ENCODE measurements at places on chromosomes 6 and 20. TPM values are rescaled to one million over a fixed set of nuclear protein-coding genes. Genes with fewer than 3 reads are reported as not detected.

GRCh38 chr6:27785294-27785693, 126.9 kb downstream of the OR2B2 start:
- DNase-seq, result no peak

The ATRN gene
- total RNA-seq, result 36.9 TPM

- peak; percentile 81 for DNase-seq
These were observed 77.9 kb upstream of the RALY start for GRCh38 chr20:33915726-33916331.

The WFDC12 gene
- total RNA-seq, result not detected

GRCh38 chr6:11994875-11995461, 17.1 kb upstream of the HIVEP1 start:
- no peak for DNase-seq

- no peak for DNase-seq
These were observed 44.7 kb downstream of the NR2E1 start for GRCh38 chr6:108210556-108210955.

DNA sequence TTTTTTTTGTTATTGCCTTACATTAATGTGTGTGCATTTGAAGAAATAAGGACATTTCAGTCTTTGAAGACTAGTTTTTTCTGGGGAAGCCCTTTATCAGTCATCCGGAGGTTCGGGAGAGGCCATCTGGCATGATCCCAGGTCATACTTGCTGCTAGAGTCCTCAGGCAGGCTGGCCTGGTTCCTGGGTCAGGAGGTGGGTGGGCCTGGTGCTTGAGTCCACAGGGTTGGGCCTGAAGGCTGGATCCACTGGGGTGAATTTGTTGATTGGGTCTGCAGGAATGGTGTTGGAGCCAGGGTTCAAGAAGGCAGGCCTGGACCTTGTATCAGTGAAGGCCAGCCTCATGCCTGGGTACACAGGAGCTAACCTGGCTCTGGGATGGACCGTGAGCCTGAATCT, 15.8 kb upstream of the WFDC9 start:
- no peak for DNase-seq

The XRN2 gene
- 33.4 TPM for total RNA-seq

The BPIFB2 gene
- total RNA-seq, result not detected

DNA sequence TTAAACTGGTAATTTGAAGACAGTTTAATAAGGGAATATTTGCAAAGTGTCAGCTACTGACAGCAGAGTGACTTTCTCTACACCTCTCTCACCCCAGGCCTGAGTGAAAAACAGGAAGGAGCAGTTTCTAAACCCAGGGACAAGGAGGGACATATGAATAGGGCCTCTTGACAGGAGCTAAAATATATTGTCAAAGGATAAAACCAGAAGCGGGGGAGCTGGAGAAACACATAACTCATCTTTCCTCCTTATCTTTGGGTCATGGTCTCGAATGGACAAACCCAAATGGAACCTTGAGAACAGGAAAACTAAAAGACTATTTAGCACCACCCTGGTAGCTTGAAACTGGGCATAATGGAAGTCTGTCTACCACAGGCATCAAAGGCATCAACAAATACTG, 197.5 kb upstream of the FOXA2 start:
- DNase-seq, result no peak

DNA sequence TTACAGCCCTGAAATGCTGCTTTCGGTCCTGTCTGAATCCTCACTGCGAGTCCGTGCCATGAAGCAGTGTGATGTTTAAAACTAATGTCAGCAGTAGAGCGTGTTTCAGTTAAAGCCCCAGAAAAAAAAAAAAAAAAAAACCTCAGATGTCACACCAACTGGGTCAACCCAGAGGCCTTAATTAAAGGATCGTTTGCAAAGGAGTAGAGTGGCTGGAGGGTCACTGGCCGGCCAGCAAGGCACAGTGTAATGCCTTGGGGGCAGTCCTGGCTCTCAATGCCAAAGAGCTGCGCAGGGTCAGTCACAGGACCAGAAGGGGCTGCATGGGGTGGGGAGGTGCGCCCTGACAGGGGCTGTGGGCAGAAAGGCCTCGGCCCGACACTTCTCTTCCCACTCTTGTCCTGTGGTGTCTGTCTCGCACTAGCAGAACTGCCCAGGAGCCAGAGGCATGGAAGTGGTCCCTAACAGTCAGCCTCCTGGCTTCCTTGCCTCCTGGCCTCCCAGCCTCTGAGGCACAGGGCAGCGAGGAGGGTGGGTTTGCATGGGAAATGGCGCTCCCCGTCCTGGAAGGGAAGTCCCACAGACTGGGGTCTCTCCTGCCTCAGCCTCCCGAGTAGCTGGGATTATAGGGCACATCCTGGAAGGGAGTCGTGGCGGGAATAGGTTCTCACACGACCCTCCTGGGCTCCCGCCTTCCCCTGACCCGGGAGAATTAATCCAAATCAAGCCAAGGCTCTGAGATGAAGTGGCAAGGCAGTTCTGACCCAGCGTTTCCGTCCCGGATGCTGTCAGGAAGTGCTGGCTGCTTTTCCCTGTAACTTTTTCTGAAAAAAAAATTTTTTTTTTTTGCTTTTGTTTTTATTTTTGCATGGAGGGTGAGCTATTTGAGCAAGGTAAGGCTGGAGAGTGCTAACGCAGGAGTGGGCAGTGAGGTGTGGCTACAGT, 53.7 kb upstream of the MPC1 start:
- peak; percentile 17 for DNase-seq

DNA sequence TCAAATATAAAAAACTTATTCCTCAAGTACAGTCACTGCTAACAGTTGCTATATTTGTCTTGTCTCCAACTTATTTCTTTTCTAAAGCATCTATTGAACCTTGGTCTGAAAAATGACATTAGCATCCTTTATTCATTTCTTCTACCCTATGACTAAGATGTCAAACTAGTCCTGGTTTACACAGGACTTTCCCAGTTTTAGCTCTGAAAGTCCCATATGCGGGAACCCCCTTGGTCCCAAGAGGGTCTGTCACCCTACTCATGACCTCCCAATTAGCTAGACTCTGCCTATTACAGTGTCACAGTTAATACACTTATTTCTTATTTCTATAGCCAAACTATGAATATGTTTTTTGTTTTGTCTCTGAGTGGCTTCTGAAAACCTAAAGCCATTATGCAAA, 37.1 kb downstream of the PLEKHG1 start:
- DNase-seq, result no peak

The VGLL2 gene
- total RNA-seq, result 38.1 TPM

- no peak for DNase-seq
These were observed 16.6 kb downstream of the TENT5A start for GRCh38 chr6:81735756-81736380.

DNA sequence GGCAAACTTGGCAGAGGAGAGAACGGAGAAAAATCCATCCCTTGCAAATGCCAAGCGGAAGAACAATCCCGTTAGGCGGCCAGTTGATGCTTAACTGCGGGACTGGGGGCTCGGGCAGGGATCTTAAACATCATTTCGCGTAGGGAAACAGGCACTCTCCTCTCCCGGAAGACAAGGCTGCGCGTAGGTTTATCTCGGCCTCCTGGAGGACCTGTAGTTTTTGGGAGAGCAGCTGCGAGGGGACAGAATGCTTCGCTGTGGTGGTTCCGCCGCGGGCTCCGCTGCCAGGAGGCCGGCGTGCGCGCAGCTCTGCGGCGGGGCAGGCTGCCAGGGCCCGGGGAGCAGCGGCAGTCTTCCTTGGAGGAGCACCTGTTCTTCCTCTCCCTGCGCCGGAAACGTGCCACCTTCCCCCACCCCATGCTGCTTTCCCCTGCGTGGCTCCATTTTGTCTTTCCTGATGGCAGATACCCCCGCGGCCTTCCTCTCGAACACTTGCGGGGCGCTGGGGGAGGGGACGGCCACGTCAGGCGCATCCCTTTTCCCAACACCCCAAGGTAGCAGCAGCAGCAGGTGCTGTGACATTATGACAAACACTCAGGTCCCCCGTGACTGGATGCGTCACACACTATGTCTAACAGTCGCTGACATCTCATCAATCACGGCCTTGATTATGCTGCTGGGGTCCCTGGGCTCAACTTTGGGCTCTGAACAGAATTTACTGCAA, 230.7 kb upstream of the BTBD3 start:
- DNase-seq, result no peak

- no peak for DNase-seq
These were observed 580.1 kb downstream of the TFAP2B start for GRCh38 chr6:51398793-51399192.

DNA sequence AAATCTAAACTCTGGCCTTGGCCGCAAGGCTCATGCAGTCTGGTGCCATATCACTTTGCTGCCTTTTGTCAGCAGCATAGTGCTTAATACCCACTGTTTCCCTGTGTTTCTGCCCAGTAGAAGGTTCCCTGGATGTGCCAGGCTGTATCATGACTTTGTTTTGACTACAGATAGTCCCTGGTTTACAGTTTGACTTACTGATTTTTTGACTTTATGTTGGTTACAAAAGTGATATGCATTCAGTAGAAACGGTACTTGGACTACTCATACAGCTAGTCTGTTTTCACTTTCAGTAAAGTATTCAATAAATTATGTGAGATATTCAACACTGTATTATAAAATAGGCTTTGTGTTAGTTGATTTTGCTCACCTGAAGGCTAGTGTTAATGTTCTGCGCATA, 19.0 kb downstream of the RALY start:
- DNase-seq, result no peak

The SNAP91 gene
- 1.4 TPM for total RNA-seq

DNA sequence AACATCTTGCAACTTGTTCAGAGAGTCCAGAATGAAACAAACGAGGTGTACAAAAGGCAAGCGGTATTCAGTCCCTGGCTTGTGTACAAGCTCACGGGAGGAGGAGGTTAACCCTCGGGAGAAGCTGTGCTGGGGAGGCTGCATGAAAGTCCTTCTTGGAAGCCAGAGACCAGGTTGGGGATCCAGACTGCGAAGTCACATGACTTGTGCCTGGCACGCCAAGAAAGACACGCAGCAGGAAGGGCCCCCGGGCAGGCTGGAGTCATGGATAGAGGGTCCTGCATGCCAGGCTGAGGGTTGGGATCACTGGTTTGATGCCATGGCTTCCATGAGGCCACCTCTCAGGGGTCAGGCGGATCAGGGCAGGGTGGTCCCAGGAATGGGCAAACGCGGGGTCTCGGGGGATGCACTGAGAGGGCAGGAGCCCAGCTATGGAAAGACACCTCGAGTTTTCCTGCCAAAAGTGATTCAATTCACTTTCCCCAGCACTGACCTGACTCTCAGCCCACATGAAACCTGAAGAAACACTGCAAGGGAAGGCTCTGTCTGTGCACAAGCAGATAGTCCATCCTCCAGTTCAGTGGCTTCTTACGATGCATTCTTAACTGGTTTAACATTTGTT, 79.4 kb downstream of the DLL1 start:
- DNase-seq, result peak; percentile 72

- DNase-seq, result no peak
These were observed 156.2 kb downstream of the BCAS1 start for GRCh38 chr20:53914091-53914780.

- DNase-seq, result no peak
These were observed 1.4 kb downstream of the PPP1R3D start for GRCh38 chr20:59938696-59939051.

The RBPJL gene
- not detected for total RNA-seq

The VSX1 gene
- total RNA-seq, result 0.54 TPM

- no peak for DNase-seq
These were observed 4.9 kb upstream of the PACSIN1 start for GRCh38 chr6:34460796-34461507.

DNA sequence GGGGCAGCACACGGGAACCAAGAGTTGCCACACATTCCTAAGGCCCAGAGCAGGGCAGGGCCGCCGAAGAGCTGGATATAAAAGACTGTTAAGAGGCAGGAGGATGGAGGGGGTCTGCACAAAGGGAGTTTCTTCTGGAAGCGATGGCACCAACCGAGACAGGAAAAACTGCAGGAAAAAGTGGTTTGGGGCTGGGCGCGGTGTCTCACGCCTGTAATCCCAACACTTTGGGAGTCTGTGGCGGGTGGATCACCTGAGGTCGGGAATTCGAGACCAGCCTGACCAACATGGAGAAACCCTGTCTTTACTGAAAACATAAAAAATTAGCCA, 41.8 kb downstream of the SSR1 start:
- no peak for DNase-seq

DNA sequence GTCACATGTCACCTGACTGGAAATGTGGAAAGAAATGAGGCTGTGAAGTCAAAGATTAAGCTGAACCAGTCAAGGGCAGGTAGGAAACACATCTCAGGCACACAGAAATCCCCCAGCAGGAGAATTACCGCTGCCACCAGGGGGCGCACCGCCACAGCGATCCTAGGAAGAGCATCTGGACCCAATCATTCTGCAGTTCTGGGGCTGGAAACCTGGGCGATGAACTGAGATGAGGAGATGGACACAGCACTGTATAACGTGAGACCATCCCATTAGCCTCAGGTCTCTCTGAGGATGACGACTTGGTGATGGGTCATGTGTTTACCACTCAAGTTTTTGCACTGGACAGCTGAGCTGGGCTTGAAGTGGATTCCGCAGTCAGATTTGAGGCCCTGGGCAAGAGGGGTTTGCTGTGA, 6.5 kb upstream of the SLC24A3 start:
- peak; percentile 83 for DNase-seq

DNA sequence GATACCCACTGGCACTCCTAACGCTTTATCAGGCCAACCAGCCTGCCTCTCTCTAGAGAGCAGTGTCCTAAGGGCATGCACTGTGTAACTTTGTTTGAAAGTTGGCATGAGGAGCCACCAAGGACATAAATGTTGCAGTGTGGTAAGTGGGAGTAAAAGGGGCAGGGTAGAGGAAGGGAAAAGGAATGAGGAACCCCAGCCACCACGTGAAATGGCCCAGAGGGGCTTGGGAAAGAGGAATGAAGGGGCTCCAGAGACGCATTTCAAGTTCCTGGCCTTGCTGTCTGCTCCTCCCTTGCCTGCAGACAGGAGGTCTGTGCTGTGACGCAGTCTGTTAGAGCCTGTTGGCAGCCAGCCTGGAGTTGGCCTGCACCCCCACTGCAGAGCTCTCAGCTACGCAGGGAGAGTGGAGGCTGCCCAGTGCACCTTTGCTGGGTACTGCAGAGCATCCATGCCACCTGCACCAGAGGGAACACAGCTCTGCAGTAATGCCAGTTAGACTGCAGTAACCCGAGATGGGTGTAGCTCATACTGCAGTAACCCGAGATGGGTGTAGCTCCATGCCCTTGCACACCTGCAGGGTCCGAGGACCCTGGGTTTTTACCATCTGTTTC, 86.8 kb upstream of the SNAP25 start:
- DNase-seq, result peak; percentile 86

GRCh38 chr6:134754013-134754690, 195.7 kb downstream of the ALDH8A1 start:
- DNase-seq, result no peak

The RAET1E gene
- total RNA-seq, result not detected

- no peak for DNase-seq
These were observed 1.3 kb upstream of the RAMACL start for GRCh38 chr6:166587631-166588413.

DNA sequence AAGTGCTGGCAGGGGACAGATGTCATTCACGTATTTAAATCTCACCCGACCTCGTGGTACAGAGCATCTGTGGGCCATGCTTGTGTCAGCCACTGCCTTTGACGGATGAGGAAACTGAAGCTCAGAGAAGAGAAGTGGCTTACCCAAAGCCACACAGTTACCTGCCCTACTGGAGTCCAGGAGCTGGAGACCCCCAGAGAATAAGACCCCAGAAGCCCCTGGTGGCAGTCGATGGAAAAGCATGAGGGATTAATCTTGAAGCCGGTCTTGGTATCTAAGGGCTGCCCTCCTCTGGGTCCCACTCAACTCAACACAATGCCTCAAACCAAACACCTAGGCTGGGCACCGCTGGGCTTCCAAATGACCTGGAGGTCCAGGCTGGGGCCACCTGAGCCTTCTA, 83.1 kb downstream of the GRM4 start:
- DNase-seq, result no peak

All from cardiac septum (tissue), 1 donor.